ENCODE measurements at places on chromosomes 16 and 17.

DNA sequence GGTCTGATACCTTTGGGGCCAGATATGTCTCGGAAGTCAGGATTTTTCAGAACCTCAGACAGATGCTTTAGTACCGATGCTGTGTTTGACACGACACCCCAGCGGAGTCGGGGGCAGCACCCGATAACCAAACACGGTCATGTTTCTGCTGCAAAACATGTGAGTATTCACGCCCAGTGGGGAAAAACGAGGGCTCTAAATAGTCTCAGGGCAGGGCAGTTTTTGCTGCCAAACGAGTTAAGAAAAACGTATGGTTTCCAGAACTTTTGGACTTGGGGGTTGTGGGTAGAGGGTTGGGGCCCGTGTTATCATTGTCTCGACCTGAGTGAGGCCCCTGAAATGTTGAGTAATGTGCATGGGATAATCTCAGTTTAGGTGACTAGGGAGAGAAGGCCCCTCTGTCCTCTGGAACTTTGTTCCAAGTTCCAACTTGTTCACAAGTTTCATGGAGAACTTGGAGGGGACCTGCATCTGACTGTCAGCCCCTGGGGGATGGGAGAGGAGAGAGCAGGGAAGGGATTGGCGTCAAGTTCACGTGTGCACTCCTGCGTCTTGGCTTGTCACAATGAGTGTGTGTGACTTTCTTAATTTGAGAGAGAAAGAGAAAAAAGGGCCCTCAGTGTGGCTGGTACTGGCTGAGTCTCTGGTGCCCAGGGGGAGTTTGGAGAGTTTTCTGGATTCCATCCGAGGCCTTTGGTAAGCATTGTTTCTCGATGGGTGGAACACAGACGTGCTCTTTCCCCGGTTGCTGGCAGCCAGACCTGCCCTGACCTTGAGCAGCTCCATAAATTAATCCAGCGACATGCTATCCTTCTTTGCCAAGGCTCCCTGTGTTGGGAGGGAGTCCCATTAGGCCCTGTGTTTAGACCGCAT, 83.9 kb upstream of the CIBAR2 start:
- DNase-seq = no peak

DNA sequence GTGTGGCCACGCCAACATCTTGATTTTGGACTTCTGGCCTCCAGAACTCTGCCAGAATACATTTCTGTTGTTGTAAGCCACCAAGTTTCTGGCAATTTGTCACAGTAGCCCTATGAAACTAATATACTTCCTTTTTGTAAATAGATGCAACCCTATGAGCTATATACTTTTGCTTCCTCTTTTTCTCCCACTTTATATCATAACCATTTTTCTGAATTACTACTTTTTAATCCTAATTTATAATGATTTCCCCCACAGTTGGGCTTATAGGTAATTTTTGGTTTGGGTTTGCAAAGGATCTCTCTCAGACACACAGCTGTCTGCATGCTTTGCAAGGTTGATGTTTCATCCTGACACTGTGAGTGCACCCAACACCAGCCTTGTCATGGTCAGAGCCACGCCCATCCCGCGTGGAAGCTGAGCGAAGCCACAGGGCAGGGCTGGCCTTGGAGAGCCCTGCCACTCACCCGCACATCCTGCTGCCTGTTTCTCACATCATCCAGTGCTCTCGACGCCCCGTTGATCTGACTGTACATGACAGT, 5.8 kb downstream of the TRIM25 start:
- DNase-seq = peak; percentile 79

GRCh38 chr17:34375426-34375997, 12.5 kb upstream of the CCL1 start:
- DNase-seq = no peak

- no peak for DNase-seq
Measured at GRCh38 chr16:56629531-56629930, 2.9 kb upstream of the MT1M start.

DNA sequence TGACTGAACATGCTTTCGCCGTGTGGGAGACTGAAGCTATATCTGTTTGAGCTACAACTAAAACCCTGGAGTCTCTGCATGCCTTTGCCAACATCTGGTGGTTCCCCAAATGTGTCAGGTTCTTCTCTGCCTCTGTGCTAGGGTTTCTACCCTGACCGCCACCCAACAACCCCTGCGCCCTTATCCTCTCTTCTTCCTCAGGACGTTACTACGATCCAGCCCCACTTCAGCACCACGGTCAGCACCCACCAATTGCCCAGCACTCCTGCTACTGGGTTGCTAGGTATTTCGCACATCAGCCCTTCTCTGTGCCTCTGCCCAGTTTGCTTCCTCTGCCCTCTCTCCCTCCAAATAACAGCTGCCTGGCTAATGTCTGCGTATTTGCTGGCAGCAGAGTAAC, 106.3 kb upstream of the HSBP1 start:
- DNase-seq = no peak

- no peak for DNase-seq
Measured at GRCh38 chr16:81843243-81843582, 64.1 kb downstream of the PLCG2 start.

GRCh38 chr16:8962393-8963009, 1.2 kb downstream of the USP7 start:
- peak; percentile 47 for DNase-seq

DNA sequence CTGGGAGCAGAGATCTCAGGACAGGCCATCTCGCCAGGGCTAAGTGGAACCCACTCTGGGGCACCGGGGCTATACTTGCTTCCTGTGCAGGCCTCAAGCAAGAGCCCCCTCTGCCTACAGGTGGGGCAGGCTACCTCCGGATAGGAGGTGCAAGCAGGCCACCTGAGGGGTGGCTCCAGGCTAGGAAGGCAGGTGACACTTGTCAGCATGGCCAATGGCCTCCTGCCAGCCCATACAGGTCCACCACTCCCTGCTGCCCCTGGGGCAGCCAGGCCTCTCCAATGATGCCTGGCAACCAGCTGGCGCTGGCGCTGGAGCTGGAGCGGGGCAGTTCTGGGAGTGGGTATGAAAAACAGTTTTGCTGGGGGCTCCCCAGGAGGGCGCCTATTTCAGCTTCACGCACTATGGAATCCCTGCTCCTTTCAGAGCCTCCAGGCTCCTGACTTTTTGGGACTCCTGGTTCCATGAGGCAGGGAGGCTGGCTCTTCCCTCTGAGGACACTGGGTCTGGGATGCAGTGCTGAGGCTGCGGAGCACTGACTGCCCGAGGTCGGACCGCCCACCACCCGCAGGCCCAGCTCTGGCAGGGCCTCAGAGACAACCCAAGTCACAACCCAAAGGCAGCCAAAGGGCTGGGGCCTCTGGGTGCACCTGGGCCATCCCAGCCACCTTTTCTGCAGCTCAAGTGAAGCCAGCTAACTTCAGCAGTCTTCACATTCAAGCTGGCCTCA, 8.4 kb upstream of the SREBF1 start:
- DNase-seq = no peak

- DNase-seq = no peak
Measured at GRCh38 chr16:10765772-10766171, 22.1 kb downstream of the NUBP1 start.
